ENCODE measurements at places on chromosomes 16 and 17.

DNA sequence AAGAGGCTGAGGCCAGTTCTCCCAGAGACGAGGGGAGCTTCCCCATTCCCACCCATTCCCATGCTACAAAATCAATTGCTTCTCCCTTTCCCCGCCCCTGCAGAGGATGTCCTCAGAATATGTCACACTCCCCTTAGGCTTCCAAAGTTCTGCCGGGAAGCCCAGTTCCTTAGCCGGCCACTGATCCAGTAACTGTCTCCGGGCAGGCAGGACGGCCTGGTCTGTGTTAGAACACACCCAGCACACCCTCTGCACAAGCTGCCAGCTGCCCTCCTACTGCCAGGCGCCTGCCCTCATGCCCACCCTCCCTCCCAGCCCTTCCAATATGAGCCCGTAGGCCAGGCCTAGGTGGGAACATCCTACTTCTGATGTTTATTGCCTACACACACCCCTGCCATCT lies 31.1 kb downstream of the SGSM2 start:
- peak; percentile 63 for DNase-seq

DNA sequence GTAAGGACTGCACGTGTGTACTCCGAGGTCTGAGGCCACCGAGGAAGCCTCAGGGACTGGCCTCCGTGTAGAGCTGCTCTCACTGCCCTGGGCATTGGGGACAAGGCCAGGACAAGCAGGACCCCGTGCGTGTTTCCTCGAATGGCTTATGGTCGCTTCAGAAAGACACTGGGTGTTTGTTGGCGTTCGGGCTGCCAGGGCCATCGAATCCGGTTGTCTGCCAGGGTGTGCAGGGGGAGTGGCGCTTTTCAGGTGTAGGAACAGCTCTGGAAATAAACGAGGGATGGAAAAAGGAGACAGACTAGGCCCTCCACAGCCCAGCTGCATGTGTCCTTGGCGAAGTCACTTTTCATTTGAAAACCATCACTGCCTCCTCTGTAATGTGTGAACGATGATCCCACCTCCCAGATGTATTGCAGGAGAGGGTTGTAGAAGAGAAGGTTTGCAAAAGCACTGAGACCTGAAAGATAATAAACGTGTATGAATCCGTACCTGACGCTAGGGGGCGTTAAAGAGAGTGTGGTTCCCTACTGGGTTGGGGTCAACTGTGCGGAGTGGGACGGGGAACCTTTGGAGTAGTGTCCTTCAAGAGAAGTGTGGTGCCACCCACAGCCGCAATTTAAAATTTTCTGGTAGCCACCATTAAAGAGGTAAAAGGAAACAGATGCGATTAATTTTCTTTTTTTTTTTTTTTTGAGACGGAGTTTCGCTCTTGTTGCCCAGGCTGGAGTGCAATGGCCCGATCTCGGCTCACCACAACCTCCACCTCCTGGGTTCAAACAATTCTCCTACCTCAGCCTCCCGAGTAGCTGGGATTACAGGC lies 2.1 kb upstream of the ZSCAN10 start:
- peak; percentile 85 for DNase-seq

- DNase-seq = no peak
Measured at GRCh38 chr17:9244066-9245052, 223.0 kb downstream of the NTN1 start.

GRCh38 chr17:50891577-50891989 lies 25.4 kb upstream of the TOB1 start:
- DNase-seq = no peak

DNA sequence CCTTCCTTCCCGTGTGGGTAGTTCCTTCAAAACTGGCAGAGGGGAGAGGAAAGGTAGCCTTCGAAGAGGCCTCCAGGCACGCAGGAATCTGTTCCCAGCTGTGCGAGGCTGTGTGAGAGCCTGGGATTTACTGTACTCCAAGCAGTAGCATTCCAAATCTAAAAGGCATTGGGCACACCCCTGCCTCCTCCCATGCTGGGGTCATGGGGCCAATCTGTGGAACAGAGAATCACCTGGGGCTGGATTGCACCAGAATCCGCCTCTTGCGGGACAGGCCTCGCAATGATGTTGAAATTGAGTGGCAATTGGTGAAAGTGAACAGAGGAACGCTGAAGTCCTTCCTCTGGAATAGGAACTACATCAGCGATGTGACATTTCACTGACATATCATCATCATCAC lies 72.5 kb upstream of the IRX3 start:
- no peak for DNase-seq

DNA sequence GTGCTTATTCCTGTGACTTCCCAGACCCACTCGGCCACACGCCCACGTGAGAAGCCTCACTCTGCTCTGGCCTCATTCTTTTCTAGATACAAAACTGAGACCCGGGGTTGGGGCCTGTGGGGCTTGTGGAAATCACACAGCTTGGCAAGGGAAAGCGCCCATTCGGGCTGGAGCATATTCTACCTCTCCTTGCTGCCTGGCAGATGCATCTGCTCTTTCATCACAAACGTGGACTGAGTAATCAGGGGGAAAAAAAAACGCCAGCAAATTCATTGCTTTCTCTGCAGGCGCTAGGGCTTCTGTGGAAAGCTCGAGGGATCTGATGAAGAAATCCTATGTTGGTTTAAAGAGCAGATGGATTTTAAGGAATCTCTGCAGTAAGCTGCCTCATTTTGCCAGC lies 44.4 kb downstream of the DNAH9 start:
- DNase-seq = no peak

Data from osteoblast (primary cell).